ENCODE measurements at places on chromosomes 4 and X.
A peak's percentile ranks its signal among the peaks of the same experiment; 100 is the strongest.

- no peak for DNase-seq
Measured at GRCh38 chrX:53077207-53078197, 4.7 kb upstream of the TSPYL2 start.

DNA sequence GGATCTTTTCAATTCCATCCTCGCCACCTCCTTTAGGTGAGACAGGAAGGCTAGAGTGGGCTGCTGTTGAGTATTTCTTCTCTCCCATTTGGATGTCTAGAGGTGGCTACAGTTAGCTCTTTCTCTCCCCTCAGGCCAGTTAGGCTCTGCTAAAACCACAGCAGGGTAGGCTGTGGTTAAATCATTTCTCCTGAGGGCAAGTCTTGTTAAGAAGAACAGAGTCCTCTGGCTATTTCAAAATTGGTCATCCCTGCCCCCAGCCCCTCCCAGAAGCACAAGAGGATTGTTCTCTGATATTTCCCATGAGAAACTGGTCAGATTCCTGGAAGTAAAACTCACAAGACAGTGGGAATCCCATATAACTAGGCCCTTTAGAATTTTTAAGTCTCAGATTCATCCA lies 1359.5 kb downstream of the TECRL start:
- no peak for DNase-seq

- no peak for DNase-seq
Measured at GRCh38 chr4:150078579-150079080, 385 bp downstream of the DCLK2 start.

- DNase-seq, result no peak
Measured at GRCh38 chr4:94595013-94595412, 143.3 kb downstream of the PDLIM5 start.

DNA sequence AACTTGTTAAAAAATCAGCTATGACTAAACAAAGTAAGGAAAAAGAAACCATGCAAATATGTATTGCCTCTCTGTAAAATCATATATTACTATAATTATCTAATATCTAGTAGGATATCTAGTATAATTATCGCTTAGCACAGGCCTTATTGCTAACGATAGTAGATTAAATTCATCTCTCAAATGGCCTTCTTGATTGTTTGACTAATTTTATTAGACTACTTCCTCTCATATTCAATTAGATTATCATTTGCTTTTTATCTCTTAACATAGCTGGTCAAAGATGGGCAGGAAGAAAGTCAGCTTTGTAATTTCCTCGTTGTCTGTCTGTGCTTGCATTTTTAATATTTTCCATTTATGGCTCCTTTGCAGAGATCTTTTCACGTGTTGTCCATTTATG lies 21.9 kb upstream of the HPGDS start:
- DNase-seq, result no peak

- DNase-seq, result no peak
Measured at GRCh38 chr4:122341886-122342285, 36.9 kb upstream of the ADAD1 start.

DNA sequence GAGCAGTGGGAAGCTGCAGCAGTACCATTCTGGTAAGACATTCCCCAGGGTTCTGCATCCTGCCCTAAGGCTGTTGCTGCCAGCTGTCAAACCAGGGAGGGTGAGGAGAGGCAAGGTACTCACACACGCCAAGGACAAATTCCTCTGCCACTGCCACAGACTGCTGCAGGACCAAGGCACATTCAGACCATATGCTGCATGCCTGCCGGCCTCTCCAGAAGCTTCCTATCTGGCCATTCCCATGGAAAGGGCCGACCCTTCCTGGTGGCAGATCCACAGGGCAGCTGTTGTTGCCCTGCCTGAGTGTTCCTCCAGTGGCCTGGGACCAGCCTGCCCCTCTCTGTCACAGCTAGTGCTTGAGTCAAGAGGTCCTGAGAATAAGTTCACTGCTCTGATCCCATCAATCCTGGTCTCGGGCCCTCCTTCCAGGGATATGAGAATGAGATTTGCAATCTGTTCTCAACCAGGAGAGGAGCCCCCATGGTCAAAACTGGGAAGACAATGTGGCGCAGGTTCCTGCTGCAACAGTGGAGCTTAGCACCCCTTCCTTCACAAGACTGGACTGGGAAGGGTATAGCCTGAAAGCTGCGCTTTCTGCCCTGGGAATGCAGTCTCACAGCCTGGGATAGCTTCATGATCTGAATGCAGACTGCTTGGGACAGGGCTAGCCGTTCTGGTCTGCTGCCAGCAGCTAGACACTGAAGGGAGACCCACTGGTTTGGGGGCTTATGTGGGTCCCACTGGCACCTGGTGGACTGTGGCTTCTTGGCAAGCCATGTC lies 342.5 kb upstream of the NDST3 start:
- DNase-seq, result no peak

GRCh38 chr4:17320046-17320445 lies 191.8 kb downstream of the QDPR start:
- DNase-seq, result no peak

GRCh38 chr4:3349116-3349515 lies 56.3 kb downstream of the RGS12 start:
- DNase-seq, result no peak

GRCh38 chr4:77852892-77853495 lies 9.6 kb upstream of the MRPL1 start:
- peak; percentile 70 for DNase-seq

DNA sequence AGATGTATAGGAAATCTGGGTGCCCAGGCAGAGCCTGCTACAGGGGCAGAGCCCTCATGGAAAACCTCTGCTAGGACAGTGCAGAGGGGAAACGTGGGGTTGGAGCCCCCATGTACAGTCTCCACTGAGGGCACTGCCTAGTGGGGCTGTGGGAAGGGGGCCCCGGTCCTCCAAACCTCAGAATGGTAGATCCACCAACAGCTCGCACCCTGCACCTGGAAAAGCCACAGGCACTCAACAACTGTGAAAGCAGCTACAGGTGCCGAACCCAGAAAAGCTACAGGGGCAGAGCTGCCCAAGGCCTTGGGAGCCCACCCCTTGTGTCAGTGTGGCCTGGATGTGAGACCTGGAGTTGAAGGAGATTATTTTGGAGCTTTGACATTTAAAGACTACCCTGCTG lies 5.4 kb upstream of the XPNPEP2 start:
- DNase-seq, result no peak

DNA sequence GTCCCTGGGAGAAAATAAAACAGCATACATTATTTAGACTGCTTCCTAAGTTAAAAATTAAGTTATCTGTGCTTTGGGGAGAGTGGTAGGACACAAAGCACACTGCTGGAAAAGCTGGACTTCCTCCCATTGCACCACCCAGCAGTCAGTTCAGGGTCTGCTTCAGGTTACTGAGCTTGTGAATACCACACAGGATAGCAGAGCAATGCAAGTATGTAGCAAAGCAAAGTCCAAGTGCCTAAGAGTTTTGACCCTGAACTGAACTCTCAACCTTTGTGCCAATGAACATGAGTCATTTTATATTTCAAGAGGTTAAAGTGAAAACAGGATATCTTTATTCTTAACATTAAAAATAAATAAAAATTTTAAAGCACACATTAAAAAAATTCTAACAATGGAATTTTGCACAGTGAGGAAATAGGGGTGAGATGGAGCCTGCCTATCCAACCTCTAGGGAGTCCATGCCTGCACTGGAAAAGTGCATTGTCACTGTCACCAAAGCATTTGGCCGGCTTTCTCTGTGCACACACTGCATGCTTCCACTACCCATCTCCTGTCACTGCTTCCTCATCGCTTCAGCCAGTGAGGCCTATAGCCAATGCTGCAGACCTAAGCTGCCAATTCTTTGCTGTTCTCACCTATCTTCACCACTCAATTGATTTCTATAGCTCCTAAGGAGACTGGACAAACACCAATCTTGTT lies 50.9 kb downstream of the ABCG2 start:
- no peak for DNase-seq

DNA sequence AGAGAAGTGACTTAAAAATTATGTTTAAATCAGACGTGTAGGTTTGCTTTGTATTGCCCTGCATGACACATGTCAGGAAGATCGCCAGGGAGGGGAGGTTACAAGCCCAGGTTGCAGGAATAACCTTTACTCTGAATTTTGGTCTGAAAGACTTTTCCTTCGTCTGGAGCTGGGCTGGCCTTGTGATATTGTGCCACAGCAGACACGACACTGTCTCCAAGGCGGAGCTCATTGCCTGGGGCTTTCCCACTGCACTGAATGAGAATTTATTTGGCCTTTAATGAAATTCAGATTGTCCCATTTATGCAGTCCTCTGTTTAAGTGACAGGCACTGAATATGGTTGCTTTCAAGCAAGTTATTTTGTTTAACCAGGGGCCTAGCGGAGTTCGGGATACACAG lies 45.1 kb downstream of the RHOH start:
- no peak for DNase-seq

GRCh38 chr4:177444911-177445736 lies 2.9 kb upstream of the AGA start:
- DNase-seq, result no peak

- DNase-seq, result no peak
Measured at GRCh38 chrX:137654481-137654880, 88.6 kb downstream of the ZIC3 start.

GRCh38 chrX:103629318-103630170 lies 769 bp downstream of the TCEAL1 start:
- peak; percentile 1 for DNase-seq

DNA sequence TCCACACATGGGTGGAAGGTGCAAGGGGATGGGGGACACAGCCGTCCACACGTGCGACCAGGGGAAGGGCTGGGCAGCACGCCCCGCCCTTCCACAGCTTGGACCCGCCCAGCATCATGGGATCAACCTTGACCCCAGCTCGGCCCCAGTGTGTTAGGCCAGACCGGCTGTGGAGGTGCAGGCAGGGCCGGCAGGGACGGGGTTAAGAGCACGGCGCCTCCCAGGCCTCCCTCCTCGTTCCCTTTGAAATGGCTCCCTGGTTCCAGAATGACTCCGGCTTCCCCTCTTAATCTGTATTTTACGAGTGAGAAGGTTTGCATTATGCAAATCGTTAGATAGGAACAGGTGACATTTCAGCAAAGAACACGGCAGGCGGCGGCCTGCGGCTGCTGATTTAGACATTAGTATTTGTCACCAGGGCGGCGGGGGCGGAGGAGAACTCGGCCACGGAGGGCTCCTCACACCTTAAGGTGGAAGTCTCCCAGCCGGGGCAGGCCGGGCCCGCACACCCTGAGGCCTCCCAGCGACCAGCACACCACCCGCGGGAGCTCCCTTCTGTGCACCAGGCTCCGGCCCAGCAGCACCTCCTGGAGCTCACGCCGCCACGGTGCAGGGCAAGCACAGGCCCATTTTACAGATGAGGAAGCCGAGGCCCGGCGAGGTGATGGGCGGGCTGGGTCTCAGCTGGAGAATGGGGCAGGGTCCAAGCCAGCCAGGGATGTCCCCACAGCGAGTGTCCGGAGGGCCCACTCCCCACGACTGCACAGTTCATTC lies 116.1 kb downstream of the FAM53A start:
- DNase-seq, result no peak

GRCh38 chr4:77930876-77931275 lies 68.2 kb downstream of the MRPL1 start:
- no peak for DNase-seq

GRCh38 chr4:81565142-81565870 lies 93.6 kb upstream of the RASGEF1B start:
- DNase-seq, result no peak

DNA sequence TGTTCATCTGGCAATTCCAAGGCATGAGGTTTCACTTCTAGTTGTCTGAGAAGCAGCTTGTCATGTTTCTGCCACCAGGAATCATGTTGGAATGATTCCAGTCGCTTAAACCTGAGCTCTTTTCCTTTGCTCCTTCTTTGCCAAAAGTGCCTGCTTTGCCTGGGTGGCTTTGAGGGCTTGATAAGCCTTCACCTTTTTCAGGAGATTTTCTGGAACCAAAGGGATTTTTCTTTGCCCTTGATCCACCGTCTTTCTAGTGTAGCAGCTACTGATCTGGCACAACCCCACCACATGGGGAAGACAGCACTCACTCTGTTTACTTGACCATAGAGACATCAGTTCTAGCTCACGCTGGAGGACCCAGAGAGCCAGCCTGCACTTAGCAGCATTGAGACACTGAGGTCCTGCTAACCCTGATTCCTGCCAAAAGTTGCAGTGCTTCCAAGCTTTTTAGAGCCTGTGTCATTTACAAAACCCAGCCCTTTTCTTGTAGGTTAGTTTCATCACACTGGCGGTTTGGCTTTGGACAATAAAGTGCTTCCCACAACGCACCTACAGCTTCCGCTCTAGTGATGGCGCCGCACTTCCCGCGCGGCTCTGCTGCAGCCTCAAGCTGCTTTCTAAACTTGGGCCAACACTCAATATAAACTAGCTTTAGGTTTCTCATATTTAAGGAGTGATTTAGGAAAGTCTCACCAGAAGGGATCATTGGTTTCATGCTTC lies 7.3 kb upstream of the CCNI start:
- DNase-seq, result no peak

DNA sequence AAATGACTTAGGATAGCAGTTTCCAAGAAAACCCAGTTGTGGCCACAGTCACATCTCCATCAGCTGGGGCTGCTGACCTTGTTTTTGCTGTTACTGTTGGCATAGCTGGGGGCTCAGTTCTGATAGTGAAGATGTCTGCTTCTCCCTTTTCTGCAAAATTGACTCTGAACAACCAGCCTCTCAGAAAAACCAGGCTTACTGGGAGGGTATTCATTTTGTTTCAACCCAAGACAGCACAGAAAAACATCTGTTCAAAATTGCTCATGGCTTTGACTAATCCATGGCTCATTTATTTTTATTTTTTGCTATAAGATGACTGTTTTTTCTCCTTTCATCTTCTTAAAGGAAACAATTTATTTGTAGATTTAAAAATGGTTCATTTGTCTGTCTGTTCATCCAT lies 53.1 kb downstream of the RASL11B start:
- no peak for DNase-seq

DNA sequence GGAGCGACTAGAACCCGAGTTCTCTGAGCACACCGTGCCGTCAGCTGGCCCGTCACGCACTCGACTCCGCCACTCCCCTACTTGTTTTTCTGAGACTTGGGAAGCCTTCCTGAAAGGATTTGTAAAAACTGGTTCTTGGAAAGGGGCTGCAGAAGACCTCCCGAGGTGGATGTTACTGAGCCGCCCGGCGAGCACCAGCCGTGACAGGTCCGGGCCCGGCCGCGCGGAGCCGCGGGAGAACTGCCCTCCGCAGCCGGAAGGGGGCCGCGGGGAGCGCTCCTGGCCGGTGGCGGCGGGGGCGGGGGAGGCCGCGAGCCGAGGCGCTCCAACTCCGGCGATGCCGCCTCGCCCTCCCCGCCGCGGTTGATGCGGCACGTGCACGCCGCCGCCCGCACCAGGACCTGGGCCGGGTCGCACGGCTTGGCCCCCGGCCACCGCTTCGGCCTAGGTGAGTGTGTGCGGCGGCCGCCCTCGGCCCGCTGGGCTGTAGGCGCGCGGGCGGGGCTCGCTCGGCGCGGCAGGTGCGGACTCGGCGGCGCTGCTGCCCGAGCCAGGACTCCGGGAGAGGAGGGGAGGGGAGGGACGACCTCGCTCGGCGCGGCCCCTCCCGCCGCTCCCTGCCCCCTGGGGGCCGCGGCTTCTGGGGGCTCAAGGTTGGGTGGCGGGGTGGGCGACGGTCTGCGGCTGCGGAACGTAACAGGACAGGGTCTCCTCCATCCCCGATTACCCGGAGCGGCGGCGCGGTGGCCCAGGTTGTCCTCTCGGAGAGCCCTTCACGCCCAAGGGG lies 1.7 kb downstream of the SPRY1 start:
- no peak for DNase-seq
